Osteocyte (in vitro differentiated cells): ENCODE measurements at places on chromosomes 16 and 17.

GRCh38 chr17:44584443-44584842 is 27.2 kb downstream of the FZD2 start:
- DNase-seq = no peak

DNA sequence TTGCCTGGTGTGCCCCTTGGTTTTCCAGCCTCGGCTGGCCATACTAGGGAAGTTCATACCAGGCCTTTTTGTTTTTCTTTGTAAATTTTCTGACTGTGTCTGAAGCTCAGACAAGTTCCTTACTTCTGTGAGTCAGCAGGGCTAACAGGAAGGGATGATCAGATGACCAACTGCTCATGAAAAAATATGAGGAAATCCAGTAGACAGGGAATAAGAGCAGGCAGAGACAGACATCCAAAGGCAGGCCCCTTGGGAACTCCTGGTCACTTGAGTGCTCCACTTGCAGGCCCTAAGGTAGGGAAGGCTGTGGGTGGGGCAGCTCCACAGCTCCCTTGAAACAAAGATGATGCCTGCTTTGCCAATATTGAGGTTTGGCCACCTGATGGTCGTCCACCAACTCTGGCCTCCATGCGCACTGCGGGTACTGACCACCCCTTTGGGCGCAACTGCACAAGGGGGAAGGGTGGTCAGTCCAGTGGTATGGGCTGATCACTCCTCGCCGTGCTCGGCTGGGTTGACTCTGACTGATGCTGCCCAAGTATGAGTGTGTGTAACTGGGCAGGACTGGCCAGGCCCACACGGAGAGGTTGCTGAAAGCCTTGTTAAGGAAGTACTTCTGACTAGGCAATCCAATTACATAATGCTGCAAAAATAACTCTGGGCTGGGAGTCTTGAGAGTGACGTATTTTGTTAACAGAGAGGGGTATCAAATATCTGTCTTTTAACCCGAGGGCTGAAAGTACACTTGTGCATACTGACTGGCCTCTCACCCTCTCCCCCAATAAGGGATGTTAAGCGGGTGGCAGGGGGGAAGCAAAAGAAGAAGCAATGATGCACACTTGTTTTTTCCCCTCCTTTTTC is 20.8 kb upstream of the ZFHX3 start:
- DNase-seq = peak; percentile 90

- DNase-seq = no peak
Measured at GRCh38 chr16:84047206-84047605, 4.6 kb upstream of the SLC38A8 start.

- no peak for DNase-seq
Measured at GRCh38 chr16:71631776-71632175, 5.8 kb downstream of the MARVELD3 start.

DNA sequence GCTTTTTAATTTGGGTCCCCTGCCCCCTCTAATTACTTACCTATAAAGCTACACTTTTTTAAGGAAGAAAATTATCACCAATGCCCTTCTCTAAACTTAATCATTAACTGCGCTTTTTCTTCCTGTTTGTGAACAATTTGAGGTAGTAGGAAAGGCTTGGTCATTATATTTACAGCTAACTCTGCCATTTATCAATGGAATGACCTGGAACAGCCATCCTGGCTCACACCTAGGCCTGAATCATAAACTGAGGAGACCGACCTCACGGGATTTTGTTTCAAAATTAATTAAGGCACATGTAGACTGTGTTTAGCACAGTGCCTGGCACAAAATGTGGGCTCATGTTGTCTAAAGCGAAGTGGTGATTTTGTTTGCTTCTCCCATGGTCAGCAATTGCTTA is 15.4 kb upstream of the DYNLRB2 start:
- DNase-seq = no peak

DNA sequence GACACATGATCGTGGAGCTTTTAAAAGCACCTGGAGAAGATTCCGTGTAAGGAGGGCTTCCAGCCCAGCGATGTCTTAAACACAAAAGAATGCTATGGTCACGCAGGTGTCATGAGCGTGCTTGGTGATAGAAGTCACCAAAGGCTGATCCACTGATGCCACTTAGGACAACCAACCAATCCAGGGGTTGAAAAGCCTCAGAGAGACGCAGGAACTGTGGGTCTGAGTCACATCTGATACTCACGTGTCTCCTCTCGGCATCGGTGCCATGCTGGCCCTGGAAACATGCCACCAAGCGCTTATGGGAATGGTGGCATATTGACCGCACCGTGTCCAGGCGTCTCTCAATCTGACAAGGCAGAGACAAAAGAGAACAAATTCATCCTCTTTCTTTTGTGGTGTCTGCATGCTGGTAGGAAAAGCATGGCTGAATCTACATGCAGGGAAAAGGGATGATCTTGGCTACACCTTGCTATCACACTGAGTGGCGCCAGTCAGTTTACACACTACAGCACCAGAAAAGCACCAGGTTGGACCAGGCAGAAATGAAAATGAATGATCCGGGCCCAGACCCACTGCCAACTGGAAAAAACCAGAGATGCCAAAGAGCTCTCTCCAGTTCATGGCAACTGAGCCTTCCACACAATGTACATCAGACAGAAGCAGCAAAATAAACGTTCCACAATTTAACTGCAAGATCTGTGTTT is 38.0 kb downstream of the ARHGAP17 start:
- no peak for DNase-seq

- DNase-seq = no peak
Measured at GRCh38 chr16:64392456-64392855, 729.4 kb downstream of the CDH11 start.

GRCh38 chr16:22265351-22265750 is 31.9 kb upstream of the POLR3E start:
- DNase-seq = no peak

- DNase-seq = no peak
Measured at GRCh38 chr16:30010844-30011713, at the start of gene DOC2A. TSS of gene DOC2A (minus strand) at chr16:30011027. CDS start at chr16:30010222, 805 bp downstream.

GRCh38 chr16:12303653-12304052 is 327.1 kb downstream of the SNX29 start:
- no peak for DNase-seq

DNA sequence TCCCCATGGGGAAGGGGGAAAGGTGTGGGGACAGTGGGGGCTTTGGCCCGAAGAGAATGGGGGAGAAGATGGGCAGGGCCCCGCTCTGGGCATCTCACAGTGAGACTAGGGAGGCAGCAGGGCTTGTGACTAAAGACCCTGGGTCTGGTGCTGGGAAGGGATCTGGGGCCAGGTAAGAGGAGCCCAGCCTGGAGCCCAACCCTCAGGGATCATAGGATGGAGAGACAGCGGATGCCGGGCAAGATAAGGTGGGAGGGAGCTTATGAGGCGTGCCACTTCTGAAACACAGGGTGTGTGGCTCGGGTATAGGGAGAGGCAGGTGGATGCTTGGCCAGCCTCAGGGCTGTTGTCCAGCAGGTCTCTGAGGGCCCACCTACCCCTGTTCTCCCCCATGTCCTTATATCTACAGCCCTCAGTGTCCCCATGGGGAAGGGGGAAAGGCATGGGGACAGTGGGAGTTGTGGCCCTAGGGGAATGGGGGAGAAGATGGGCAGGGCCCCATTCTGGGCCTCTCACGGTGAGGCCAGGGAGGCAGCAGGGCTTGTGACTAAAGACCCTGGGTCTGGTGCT is 15.4 kb downstream of the USP6 start:
- peak; percentile 73 for DNase-seq

DNA sequence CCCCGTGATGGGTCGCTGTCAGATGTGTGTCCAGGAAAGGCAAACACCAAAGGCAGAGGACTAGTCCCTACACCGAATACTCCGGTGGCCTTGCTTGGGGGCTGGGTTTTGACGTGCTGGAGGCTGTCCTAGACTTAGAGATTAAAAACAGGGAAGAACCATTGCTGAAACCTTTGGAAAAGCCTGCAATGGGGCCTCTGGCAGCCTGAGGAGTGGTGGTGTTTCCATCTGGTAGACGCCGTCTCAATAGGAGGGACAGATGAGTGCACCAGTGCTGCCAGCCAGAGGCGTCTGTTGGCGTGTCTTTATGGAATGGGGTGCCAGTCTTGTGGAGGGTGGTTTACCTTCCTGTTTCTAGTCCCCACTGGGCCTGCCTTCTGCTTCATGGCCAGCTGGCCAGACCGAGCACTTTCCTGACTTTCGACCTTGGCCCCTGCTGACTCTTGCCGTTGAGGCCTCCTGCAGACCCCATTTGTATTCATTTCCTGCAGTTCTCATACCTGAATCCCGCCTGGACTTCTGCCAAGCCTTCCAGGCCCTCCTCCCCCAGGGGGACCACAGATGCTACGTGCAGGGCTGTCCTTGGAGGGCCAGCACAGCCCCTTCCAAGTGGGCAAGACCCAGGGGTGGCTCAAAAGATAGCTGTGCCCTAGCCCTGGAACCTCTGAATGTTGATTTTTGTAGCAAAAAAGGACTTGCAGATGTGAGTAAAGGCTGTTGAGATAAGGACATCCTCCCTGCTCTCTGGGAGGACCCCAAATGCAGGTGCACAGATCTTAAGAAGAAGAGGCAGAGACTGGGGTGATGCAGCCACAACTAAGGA is 1.9 kb upstream of the DNASE1 start:
- DNase-seq = peak; percentile 73

DNA sequence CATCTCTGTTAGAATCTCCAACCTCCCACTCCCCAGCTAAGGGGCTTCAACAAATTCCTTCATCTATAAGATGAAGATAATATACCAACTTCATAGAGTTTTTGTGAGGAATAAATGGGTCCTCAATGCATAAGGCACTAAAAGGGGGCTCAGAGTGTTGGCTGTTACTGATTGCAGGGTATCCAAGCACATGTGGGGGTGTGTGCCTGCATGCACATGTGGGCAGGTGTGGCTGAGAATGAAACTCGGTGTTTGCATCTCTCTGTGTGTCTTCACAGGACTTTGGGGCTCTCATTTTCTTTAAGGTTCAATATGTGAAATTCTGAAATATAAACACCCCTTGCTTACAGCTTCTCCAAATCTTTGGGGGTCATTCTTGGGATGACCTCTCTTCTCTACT is 4.1 kb upstream of the PPP1R9B start:
- no peak for DNase-seq

- DNase-seq = no peak
Measured at GRCh38 chr17:51479303-51479702, 219.0 kb downstream of the UTP18 start.

DNA sequence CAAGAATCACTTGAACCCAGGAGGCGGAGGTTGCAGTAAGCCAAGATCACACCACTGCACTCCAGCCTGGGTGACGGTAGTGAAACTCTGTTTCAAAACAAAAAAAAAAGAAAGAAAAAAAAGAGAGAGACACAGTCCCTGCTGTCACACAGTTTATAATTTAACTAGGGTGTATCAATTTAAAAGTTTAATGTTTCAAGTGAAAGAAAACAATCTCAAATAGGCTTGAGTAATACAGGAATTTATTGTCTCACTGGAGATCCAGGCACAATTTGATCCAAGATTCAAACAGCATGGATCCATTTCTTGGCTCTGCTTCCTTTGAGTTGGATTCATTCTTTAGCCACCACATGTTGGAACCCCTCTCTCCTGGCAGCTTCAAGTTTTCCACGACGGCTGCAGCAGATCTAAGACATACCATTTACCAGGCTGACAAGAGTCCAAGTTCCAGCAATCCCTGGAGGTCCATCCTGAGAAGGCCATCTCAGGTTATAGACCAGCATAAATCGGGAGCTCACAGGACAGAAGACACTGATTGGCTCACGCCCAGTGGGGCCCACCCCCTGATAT is 97.5 kb downstream of the YPEL2 start:
- DNase-seq = no peak

- no peak for DNase-seq
Measured at GRCh38 chr17:18925187-18925586, 26.8 kb upstream of the SLC5A10 start.

DNA sequence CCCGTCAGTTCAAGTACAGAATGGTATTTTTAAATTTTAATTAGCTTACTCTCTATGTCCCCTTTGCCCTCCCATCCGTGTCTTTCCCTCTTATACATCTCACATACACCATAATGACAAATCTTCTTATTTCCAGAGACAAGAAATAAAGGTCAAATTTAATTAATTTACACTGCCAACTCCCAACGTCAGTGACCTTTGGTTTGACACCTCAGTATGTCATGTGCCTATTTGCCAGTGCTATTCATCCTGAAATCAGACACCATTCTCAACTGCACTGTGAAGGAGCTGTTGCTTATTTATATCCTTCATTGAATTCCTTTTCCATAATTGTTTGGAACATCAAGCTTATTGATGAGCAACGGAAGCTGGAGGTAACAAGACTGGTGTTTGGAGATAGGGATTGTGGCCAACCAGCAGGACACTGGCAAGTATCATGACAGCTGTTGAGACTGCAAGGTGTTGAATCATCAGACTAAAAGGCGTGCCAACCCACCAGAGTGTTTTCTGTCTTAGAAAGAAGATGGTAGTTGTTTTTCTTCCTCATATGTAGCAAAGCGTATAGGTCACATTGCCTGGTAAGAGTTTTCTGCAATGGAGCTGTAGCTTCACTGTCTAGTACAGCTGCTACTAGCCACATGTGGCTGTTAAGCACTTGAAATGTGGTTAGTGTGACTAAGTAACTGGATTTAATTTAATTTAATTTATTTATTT is 12.5 kb downstream of the CALCOCO2 start:
- no peak for DNase-seq

- DNase-seq = no peak
Measured at GRCh38 chr17:14133104-14133503, 63.8 kb downstream of the COX10 start.

- DNase-seq = no peak
Measured at GRCh38 chr17:76781056-76781982, 43.4 kb downstream of the MFSD11 start.

DNA sequence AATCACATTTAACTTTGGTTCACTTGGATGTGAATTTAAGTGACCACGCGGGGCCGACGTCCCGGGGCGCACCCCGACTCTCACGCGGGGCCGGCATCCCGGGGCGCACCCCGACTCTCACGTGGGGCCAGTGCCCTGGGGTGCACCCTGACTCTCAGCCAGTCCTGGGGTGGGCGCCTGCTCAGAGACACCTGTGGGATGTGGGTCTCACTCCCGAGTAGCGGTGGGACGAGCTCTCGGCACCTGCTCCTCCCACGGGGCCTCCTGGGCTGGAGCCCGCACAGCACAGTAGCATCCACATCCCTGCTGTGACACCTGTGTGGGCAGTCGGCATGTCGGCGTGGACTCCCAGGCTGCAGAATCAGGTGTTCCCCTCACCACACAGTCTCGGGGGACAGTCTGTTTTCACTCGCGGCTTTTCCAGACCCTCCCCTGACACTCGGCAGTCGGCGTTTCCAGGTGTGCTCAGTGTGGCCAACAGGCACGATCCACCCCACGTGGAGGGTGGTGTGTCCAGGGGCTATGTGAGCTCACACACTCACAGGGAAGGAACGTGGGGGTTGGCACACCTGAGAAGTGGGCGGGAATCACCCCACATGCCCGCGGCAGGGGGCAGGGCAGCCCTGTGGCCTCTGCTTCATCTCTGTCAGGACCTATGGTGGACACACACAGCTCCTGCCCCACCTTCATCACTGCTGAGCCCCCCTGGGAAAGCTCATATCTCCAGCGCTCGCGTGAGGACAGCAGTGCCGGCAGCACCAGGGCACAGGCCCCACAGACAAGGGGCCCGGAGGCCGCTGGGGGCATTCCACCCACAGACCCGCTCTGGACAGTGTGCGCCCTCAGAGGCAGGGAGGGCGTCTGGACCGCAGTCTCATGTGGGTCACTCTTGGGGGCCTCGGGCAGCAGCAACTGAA is 51.8 kb downstream of the LMF1 start:
- no peak for DNase-seq

GRCh38 chr17:75288770-75289114 is 491 bp downstream of the SLC25A19 start:
- no peak for DNase-seq
